ENCODE measurements at places on chromosomes 12 and 14.

GRCh38 chr12:87439990-87440827, 589.0 kb downstream of the C12orf50 start:
- DNase-seq, result no peak

DNA sequence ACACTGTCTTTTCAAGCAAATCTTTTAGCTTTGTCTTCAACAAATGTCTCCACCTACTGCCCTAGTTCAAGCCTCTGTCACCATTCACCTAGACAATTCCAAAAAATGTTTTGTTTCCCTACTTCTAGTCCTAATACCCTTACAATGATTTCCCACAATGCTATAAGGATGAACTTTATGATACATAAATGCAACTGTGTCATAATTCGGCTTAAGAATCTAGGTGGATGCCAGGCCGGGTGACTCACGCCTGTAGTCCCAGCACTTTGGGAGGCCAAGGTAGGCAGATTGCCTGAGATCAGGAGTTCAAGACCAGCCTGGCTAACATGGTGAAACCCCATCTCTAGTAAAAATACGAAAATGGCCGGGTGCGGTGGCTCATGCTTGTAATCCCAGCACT, 20.7 kb upstream of the CREBL2 start:
- no peak for DNase-seq

DNA sequence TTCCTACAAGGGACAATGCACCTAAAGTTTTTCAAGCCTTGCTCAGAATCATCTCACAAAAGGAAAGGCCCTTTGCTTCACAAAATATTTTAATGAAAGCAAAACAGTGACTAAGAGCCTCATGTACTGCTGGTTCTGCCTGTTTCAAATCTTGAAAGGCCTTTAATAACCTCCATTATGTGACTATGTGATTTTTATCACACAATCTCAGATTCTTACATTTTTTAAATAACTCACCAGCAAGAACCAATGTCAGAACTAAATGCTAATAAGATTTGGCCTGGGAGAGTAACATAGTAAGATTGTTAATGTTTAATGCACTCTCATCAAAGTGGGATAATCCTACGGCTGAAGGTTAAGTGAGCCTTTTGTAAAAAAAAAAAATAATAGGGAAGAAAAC, 378.9 kb downstream of the RGS6 start:
- DNase-seq, result no peak

GRCh38 chr14:23130871-23131270, 11.8 kb upstream of the CEBPE start:
- no peak for DNase-seq

- DNase-seq, result no peak
Observed at GRCh38 chr14:32913725-32914124, 25.0 kb upstream of the NPAS3 start.
